Prostate gland (tissue), 2 donors: ENCODE measurements at places on chromosomes 4 and X.

DNA sequence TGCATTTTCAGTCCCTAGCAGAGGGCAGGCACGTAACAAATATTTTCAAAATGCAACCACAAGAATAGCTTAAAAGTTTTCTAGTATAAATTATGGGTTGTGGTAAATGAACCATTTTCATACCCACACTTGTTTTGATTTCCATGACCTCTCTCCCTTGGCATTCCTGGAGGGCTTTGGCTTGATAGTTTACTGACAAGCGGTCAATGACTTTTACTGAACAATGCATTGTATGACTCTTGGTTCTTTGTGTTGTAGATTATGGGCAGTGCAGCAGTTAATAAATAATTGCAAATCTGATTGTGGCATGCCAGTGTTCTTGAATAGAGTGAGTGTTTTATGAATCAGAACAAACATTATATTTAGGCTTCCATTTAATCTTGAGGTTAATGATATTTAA is 285.2 kb upstream of the ARX start:
- no peak for DNase-seq

GRCh38 chr4:149897783-149898182 is 82.1 kb upstream of the IQCM start:
- DNase-seq: no peak

GRCh38 chrX:111492085-111492484 is 19.4 kb upstream of the SERTM2 start:
- DNase-seq: no peak

DNA sequence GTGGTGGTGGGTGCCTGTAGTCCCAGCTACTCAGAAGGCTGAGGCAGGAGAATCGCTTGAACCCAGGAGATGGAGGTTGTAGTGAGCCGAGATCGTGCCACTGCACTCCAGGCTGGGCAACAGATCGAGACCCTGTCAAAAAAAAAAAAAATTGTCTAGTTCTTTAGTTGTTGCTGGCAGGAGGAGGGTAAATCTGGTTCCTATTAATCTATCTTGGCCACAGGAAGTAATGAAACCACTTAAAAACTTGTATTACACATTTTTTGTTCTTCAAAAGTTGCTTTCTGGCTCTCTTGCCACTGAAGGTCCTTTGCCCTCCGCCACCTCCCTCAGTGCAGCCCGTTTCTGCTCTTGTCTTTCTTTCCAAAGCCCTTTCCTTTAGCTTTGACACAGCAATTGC is 102.9 kb upstream of the ARSJ start:
- DNase-seq: no peak

DNA sequence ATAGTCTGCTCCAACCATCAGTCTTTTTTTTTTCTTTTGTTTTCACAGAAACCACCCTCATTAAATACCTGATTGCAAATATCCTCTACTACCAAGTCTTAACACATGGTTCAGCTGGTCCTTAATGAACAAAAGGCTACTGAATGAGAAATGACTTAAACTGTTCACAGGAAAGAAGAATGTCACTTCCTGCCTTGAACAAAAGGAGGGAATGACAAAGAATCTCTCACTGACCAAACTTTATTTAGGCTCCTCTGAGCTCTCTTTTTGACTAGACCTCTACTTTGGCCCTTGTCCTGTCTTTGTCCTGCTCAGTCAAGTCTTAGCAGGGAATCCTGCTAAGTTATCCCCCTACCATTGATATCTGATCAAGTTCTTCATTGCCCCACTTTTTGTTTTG is 31.8 kb upstream of the GJB1 start:
- no peak for DNase-seq

- peak; percentile 15 for DNase-seq
Measured at GRCh38 chr4:41882625-41883347, 52.4 kb upstream of the TMEM33 start.

- DNase-seq: peak; percentile 61
Measured at GRCh38 chr4:677431-678293, 3.3 kb downstream of the MYL5 start.

DNA sequence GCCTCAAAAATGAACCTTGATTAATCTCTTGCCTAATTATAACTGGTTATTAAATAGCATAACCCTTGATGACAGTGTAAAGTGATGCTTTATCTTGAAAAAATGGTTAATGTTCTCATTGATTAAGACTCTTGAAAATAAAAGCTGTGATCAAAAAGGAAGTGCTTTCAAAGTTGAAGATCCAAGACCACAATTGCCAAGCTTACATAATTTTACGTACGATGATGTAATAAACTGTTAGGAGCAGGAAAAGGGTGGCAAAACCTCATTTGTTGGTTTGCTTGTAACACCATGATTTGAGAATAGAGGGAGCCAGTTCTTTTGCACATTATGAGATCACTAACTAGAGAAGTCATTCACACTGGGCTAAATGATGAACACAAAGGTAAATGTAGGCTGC is 322.2 kb downstream of the ADGRL3 start:
- no peak for DNase-seq

DNA sequence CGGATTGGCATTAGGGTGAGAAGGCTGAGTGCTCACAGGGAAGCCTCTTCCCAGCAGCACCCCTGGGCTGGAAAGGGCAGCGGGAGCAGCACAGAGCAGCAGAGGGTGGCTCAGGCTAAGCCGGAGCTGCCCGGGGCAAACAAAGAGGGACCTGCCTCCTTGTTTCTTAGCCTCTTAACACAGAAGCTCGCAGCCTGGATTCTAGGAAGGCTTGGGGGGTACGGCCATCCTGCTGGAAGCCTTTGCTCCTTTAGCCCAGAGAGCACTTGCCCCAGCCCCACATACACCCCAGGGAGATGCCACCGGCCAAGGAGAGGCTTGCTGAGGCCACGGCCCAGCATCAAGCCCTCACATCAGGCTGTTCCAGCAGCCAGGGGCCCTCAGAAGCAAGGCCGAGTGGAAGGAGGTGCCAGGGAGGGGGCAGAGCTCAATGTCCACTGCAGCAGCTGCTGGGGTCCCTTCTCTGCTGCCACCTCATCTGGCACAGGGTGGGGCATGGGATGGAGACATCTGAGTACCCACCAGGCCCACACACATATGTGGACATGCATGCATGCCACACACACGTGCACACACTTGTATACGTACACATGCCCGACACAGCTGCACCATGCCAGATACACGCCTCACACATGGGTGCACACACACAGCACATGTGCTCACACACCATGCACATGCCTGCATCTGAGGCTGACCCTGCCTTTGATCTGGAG is 20.3 kb upstream of the SPON2 start:
- DNase-seq: peak; percentile 3

- peak; percentile 27 for DNase-seq
Measured at GRCh38 chrX:8738588-8739189, 6.8 kb upstream of the ANOS1 start.

GRCh38 chrX:12910423-12911121 is 4.2 kb downstream of the TLR8 start:
- no peak for DNase-seq

- no peak for DNase-seq
Measured at GRCh38 chr4:63919636-63920365, 489.4 kb downstream of the TECRL start.

GRCh38 chr4:39706741-39707511 is 9.0 kb downstream of the UBE2K start:
- DNase-seq: no peak

DNA sequence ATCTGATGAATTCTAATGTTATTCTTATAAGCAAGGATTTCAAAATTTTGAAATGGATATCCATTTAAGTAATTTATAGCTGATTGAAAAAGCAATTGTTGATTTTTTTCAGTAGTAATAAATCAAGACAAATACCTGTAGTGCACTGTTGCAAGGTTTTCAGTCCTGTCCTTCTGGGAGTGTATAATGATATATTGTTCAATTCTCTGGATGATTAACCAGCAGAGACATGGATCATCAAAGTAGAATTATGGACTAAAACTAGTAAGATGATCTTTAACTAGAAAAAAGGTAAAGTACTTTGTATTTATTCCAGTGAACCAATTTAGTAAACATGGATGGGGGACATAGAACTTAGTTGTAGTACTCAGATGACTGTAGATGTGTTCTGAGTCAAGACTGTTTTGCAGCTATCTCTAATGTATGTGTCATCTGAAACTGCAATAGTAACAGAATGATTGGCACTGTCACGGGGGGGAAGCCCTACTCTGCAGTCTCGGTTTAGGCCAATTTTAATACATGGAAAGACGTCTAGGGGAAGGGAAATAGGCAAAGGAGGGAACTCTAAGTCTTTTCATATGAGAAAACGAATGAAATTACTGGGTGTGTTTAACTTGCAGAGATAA is 121.9 kb downstream of the GLRA3 start:
- no peak for DNase-seq

DNA sequence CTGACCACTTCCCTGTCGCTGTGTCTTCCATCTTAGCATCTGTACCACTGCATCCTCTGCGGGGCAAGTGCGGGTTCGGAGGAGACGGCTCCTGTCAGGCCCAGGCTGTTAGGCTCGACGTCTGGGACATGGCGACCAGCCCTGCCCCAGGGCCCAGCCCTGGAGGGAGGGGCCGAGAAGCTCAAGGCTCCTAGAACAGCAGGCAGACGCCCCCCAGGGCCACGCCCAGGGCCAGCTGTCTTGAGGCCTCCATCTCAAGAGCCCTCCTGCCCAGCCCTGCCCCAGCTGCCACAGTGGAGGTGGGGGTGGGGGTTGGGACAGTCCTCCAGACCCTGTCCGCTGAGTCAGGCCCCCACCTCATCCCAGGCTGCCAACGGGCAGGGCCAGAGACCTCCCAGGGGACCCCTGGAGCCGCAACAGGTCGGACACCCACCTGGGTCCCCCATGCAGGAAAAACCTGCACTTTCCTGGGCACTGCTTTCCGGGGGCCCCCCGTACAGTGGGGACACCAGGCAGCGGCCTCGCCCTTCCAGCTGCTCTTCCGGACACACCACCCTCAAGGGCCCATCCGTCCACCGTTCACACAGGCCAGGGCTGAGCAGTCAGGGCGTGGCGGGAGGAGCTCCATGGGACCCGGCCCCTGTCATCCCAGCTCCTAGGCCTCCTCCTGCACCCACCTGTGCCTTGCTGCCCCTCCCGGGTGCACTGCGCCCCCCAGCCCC is 83.1 kb downstream of the FAM53A start:
- no peak for DNase-seq

DNA sequence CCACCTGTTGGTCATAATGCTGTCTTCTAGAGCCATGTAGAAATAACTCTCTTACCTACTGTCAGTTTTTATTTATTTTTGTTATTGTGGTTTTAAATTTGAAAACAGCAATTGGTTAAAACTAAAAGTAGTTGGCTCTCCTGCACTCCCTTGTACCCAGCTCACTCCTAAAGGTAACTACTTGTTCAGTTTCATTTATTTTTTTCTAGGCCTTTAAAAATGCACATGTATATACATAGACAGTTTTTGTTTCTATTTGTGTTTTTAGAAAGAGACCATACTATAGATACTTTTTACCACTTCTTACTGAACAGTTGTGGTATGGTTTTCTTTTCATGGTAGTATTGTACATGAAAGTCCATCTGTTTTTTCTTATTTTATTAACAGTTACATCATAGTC is 16.8 kb downstream of the SMAD1 start:
- no peak for DNase-seq

DNA sequence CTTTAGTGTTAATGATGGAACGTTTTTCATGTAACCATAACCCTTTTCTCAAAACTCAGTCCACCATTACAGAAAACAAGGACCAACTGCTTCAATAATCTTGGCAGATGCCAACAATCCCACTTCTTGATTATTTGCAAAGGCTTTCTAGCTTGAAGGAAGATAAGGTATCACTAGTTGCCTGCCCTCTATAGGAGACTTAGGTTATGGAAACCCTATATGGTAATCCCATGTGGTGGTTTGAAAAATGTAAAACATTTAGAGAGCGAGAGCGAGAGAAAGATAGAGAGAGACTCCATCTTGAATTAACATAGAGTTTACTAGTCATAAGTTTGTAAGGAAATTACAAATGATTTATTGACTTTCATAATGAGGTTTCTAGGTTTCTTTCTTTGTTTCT is 1627.5 kb upstream of the TENM3 start:
- no peak for DNase-seq
